Fibroblast of skin of scalp (primary cell): ENCODE measurements at places on chromosomes 3 and 15.

DNA sequence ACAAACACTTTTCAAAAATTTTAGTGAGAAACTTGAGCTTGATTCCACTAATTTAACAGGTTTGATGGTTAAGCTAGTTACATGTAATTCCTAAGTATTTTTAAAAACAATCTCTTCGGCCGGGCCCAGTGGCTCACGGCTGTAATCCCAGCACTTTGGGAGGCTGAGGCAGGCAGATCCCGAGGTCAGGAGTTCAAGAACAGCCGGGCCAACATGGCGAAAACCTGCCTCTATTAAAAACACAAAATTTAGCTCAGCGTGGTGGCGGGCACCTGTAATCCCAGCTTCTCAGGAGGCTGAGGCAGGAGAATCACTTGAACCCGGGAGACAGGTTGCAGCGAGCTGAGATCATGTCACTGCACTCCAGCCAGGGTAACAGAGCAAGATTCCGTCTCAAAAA lies 25.3 kb downstream of the TRA2B start:
- DNase-seq = no peak

- no peak for DNase-seq
Observed at GRCh38 chr3:54069961-54070360, 52.4 kb upstream of the CACNA2D3 start.

DNA sequence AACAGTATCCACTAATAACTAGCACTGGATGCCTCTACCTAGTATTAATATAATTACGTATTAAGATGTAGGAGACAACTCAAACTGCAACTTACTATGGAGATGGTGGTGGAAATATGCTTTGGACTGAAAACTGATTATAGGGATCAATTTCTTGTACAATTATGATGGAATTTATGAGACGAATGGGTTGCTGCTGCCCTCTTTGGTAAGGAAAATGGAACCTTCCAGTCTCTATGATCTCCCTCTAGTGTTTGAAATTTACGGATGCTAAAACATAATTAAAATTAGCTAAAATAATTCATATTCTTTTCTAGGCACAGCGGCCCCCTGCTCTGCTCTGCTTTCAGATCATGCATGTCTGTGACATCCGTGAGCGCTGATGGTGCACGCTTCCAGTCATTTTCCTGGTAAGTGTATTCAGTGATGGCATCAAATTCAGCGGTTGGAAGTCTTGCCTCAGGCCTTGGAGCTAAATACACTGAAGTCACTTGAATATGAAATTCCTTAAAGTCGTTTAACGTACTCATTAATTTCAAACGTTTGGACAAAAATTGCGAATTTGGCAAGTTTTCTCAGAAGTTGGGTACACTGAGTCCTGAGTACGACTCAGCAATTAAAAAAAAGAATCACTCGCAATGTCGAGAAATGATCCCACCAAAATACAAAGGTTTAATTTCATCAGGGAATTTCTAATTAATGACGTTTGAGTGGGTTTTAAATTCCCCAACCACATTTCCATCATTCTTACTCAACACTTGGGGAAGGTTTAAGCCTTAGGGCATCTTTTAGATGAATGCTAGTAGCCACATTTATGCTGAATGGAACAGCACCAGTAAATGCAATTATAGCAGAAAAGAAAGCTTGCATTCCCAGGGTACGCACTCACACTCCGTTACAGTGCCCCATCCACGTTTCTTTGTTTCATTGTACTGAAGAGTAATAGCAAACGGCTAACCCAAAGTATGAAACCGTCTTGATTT lies 132.6 kb downstream of the NR2F2 start:
- DNase-seq = no peak

DNA sequence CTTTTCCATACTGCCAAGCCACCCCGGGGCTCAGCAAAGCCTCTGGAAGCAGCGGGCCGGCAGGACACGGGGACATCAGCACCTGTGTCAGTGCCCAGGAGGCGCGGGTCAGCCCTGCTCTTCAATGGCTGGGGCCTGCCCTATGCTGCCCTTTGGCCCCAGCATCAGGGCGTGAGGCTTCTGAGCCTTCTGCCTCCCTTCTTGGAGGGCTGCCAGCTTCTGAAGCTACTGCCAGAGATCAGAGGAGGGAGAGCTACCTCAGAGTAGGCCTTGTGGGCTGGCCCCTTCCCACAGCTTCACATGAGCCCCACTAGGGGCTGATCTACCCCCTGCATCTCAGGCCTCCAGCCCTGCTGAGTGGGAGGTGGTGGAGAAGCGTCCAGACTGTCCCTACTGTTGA lies 13.0 kb upstream of the TMEM115 start:
- no peak for DNase-seq

- no peak for DNase-seq
Observed at GRCh38 chr15:62962101-62962995, 80.2 kb upstream of the TPM1 start.

GRCh38 chr15:55237219-55238130 lies 40.7 kb upstream of the RSL24D1 start:
- no peak for DNase-seq

DNA sequence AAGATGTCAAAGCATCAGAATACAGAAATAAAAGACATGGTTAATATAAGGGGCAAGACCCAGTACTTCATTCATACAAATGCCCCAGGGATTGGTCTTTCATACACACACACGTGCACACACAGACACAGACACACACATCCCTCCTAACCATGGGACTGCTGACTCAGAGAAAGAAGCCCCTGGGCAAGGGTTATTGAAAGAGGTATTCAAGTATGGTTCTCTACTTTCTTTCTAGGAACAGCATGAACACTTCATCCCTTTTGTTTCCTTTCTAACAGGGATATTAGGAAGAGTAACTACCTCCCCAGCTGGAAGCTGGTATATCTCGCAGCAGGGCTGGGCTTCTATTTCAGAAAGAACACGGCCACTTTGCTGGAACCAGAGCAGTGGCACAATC lies 33.2 kb upstream of the ZFAND6 start:
- DNase-seq = no peak

DNA sequence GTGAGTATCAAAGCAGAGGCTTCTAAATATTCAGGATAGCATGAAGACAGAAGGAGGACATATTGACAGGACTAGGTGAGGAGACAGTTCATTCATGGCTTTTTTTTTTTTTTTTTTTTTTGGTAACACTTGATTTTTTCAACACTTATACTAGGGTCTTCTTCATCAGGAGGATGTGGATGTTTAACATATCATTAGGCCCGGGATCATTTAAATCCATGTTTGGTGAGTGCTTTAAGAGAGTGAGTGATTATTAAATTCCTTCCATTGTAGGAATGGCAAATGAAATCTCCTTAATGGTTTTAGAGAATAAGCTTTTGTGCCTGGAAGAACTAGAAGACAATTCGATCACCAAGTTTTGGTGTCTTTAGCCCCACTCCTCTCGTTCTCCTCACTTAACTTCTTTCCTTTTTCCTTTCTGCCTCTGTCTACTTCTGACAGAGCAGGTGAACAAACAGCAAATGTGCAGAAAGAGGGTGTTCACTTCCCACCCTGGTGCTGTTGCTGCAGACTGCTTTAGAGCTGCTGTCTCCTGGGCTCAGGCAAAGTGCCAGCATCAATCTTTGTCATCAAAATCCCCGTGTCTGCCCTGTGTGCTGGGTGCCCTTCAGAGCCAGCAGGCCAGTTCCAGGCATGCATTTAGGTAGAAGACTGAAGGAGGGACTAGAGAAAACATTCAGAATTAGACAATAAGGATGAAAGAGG lies 35.6 kb upstream of the RAB11A start:
- no peak for DNase-seq

- DNase-seq = peak; percentile 95
Observed at GRCh38 chr15:57235873-57236272, 140.4 kb upstream of the CGNL1 start.

DNA sequence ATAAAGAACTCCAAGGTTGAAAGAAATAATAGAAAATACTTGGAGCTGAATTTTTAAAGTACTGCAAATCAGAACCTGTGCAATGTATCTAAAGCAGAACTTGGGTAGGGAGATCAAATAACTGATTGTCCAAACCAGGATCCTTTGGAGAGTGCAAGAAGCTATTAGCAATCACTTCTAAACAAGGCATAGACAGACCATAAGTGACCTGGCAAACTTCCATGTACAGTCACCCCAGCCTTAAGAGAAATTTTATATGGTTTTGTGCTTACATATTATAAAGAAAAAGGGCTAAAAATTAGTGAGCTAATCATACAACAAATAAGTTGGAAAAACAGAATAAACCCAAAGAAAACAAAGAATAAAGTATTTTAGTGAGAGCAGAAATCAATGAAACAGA lies 35.2 kb downstream of the ETV5 start:
- DNase-seq = no peak

- DNase-seq = peak; percentile 89
Observed at GRCh38 chr15:70508561-70509281, 254.6 kb downstream of the UACA start.

- peak; percentile 94 for DNase-seq
Observed at GRCh38 chr15:34055868-34056595, 17.0 kb upstream of the AVEN start.

- DNase-seq = no peak
Observed at GRCh38 chr15:78615151-78615589, 5.6 kb downstream of the CHRNA3 start.

DNA sequence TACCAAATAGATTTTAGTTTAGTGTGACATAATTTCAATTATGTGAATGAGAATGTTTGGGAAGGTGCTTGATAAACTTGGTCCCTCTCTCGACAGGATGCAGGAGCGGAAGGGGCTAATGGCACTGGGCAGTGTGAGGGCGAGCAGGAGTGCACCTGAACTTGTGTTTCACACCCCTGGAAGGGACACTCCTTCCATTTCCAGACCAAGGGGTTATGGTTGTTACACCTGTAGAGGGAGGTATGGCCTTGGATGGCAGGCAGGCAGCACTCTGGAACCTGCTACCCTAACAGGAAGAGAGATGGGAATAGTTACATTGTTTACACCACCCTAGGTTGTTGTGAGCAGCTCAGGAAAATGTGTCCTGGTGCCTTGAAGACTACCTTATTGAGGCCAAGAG lies 22.1 kb downstream of the SYNM start:
- DNase-seq = no peak

DNA sequence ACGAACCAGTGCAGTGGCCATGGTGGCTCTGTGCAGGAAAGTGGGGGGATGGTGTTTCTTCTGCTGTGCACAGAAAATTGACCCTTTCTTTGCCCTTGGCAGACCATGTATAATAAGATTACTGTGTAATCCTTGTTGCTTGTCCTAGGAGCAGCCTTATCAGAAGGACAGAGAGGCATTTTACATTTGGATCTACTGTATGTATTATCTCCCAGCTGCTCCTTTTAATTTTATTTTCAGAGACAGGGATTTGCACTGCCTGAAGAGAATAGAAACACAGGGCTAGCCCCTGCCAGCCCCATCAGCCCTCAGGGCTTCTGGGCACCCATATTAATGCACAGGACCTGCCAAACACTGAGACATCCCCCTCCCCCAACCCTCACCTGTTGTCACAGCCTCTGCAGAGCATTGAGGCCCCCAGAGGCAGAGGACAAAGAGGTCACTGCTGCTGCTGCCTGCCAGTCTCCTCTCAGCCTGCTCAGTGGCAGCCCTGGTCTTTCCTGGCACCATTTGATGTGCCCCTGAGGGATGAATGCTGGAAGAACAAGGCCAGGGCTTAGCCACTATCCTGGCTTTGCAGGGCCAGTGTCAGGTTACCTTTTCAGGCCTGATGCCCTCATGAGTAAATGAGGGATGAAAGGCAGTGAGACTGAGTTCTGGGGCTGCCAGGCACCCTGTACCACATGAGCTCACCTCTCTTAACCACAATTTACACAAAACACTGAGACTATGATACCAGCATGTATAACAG lies 533.4 kb downstream of the NTRK3 start:
- no peak for DNase-seq

DNA sequence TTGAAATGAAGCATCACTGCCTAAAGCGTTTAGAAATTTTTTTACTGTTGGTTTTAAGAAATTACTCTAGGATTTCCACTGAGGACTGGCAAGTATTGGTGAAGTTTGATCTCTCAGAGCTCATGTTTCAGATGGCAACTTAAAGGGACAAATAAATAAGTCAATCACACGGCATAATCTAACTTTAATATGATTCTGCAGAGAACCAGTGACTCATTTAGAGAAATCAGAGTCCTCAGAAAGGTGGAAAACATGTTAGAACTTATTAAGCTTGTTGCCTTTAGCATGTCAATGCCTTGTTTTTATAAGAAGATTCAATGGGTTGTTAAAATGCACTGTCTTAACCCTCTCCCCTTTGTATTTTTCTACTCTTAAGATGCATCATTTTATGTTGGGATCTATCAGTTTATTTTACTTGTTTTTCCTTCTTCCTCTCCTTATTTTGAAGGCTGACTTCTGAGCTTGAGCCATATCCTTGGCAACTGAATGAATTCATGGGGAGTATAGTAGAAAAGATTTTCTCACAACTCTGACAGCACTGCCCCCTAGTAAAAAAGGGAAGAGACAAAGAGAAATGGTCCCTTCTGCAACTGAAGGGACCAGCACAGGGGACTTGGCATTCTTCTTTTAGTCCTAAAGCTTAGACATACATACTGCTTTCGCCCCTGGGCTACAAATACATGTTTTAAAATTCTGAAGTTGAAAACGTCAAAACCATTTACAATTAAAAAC lies 431.2 kb downstream of the LPP start:
- DNase-seq = peak; percentile 12

DNA sequence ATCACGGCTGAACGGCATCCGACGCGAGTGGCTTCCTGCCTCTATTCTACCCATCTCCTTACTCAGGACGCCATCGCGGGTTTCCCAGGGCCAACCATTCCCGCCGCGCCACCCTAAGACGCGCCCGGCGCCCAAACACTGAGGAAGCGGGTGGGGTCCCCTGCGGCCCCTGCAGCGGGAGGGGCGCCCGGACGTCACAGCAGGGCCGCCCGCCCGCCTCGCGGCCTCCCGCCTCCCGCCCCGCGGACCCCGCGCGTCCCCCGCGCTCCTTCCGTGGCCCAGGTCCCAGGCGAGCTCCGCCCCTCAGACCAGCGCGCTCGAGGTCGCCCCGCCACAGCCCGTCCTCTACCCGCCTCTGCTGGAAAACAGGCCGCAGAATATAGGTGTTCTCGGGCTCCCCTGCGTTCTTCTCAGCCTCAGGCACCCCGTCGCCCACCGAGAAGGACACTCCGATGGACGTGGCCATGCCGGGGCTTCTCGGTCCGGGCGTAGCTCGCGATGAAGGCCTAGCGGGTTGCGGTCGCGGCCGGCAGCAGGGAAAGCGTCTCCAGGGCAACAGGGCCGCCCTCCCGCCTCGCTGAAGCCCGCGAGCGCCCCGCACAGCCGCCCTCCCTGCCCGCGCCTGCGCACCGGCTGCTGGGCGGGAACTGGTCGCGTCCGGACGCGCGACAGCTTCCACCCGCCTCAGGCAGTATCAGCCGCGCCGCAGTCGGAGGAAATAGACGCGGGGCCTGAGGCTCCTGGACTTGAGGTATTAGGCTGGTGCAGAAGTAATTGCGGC lies at the start of gene DYNLT2B:
TSS of gene DYNLT2B (minus strand) at position 554 of the 781 bp plus-strand sequence. CDS start at position 466, 88 bp downstream.
- peak; percentile 88 for DNase-seq

GRCh38 chr3:27105904-27106303 lies 263.3 kb downstream of the NEK10 start:
- no peak for DNase-seq

DNA sequence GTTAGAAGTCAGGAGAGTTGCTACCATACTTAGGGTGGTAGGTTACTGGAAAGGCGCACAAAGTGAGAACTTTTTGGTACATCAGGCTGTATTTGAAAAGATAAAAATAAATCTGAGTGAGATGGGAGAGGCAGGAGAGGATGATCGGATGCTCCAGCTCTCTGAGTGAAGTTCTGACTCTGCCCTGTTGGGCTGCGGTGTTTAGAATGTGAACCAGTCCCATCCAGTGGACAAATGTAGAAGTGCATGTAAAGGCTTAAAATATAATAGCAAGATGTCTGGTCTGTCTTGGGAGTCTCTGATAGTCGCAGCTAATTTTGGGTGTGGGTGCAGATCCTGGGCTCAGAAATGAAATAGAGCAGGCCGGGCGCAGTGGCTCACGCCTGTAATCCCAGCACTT lies 30.4 kb downstream of the ACKR2 start:
- DNase-seq = peak; percentile 60

GRCh38 chr15:92082006-92082843 lies 228.7 kb downstream of the SLCO3A1 start:
- DNase-seq = peak; percentile 68
